Stimulated activated CD4-positive, alpha-beta T cell treated with anti-CD3 and anti-CD28 coated beads, Interleukin-1b, Interleukin-23, amount 100 ng/mL, for 1 hour (primary cell): ENCODE measurements at places on chromosomes 4 and X.
A peak's percentile ranks its signal among the peaks of the same experiment; 100 is the strongest.

GRCh38 chr4:3532751-3533422 is 665 bp upstream of the LRPAP1 start:
- no peak for DNase-seq

DNA sequence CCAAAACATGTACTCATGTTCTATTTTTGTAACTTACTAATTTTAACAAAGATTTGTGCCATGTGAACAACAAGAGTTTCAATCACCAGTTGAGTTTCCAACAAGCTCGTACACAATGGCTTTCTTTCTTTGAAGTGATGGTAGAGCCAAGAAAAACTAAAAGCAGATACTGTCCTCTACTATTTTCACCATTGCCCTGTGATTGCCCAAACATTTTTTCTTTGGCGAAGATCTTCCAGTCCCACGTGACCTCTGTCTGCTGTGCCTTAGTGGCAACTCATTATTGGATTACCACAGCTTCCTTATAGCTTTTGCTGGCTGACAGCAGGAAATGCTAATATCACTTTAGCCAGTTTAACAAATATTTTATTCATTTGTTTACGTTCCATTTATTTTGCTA is 1147.1 kb downstream of the STIM2 start:
- no peak for DNase-seq

DNA sequence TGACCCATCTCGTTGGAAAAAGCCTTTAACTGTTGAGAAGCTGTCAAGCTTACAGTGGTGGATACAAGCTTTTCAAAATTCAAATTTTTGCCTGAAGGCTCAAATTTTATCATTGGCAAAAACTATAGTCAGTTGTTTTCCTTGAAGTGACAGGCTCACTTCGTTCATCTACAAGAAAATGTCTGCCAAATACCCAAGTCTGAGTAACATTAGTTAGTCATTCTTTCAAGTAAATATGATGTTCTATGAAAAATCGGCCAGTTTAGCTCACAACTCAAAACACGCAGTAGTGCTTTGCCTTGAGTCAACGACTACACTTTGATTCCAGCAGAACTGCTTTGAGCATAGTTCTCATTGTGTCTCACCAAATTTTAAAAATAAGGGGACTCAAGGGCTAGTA is 170.3 kb upstream of the MAMLD1 start:
- DNase-seq = no peak

DNA sequence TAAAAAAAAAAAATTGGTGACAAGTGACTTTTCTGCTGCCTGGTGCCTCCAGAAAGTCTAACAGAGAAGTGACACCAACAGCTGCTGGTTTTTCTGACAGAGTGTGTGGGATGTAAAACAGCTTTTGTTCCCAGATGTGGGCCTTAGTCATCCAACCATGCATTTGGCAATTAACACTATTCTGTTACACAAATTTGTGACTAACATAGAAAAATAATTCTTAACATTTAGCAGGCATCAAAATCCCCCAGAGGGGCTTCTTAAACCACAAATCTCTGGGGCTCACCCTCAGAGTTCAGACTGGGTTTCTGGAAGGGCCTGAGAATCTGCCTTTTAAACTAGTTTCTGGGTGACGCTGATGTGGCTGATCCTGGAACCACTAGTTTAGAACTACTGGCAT is 100.5 kb upstream of the PCDH7 start:
- no peak for DNase-seq

DNA sequence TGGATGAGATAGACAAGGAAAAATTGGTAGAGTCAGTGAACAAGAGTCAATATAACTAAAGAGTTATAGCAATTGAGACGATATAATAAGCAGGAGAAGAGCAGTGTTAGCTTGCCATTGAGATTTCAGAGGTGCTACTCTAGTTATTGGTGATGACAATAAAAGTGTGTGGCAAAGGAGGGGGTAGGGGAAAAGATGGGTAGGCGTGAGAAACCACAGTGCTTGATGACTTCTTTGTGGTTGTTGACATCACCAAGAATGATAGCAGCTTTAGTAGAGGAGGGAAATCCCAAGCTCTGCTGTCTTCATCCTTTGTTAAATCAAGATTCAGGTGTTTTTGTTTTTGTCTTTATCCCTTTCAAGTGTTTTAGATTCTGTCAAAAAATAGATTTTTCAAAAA is 179.9 kb upstream of the PPP3CA start:
- peak; percentile 15 for DNase-seq

- DNase-seq = no peak
These were observed 79.5 kb downstream of the CHRNA9 start for GRCh38 chr4:40414673-40415072.

DNA sequence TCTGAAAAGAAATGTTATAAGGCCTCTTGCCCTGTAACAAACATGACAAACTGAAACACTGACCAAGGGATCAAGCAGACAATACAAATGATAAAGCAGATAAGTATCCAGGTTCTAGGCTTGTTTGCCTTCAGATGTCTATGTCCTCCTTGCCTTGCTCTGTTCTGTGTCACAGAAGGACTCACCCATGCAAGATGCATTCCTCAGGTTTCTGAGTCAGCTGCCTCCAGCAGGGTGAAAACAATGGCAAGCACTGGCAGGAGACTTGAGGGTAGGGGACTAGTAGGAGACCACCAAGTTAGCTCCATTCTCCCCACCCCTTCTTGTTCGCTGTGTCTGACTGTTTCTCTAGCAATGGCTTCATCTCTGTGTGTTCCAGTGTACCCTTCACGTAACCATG is 76.6 kb upstream of the CXXC4 start:
- no peak for DNase-seq

DNA sequence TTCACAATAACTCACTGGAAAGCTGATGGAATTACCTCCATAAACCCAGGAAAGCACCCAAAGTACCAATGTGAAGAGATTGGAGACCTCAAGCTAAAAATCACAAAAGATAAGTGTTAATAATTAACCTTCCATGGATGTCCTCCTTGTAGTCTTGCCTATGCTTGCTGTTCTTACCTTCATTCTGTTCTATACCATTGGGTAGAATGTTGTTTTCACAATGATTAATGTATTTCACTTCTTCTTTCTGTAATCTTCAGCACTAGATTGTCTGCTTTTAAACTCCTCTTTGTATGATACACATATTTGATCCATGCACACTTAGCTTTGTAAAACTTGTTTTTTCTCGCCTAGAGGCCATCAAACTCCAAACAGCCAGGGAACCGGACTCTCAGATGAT is 570.3 kb downstream of the RAPGEF2 start:
- DNase-seq = no peak

GRCh38 chr4:61070269-61070668 is 129.9 kb upstream of the ADGRL3 start:
- DNase-seq = no peak

- no peak for DNase-seq
These were observed 43.1 kb downstream of the MRPL1 start for GRCh38 chr4:77905651-77906263.

GRCh38 chr4:158161551-158162354 is 11.1 kb downstream of the GASK1B start:
- DNase-seq = no peak

GRCh38 chrX:110257889-110258288 is 60.0 kb downstream of the AMMECR1 start:
- DNase-seq = no peak

GRCh38 chrX:72307646-72308051 is 1.9 kb upstream of the CITED1 start:
- DNase-seq = no peak

DNA sequence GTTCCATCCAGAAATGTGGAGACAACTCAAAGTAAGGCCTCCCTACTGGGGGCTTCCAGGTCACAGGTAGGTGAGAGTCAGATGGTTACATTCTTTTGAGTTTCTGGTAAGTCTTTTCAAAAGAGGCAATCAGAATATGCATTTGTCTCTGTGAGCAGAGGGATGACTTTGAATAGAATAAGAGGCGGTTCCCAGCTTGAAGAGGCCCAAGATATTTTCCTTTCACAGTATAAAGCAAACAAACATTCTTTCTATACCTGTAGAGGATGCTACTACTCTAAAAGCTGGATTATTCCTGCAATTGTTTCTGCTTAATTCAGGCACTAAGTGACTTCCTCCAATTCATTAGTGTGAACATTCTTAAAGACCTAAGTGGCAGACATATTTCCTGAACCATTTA is 44.4 kb downstream of the DIAPH2 start:
- DNase-seq = no peak

- DNase-seq = no peak
These were observed 32.2 kb downstream of the SMS start for GRCh38 chrX:21972721-21973120.

- DNase-seq = no peak
These were observed 16.5 kb downstream of the APOOL start for GRCh38 chrX:85020216-85020615.

GRCh38 chr4:148224476-148224875 is 217.7 kb downstream of the NR3C2 start:
- no peak for DNase-seq

- DNase-seq = no peak
These were observed 77.0 kb upstream of the STOX2 start for GRCh38 chr4:183828125-183828524.

- DNase-seq = no peak
These were observed 858.8 kb upstream of the FRG1 start for GRCh38 chr4:189081826-189082225.

GRCh38 chr4:120071192-120071795 is 4.6 kb upstream of the MAD2L1 start:
- no peak for DNase-seq

DNA sequence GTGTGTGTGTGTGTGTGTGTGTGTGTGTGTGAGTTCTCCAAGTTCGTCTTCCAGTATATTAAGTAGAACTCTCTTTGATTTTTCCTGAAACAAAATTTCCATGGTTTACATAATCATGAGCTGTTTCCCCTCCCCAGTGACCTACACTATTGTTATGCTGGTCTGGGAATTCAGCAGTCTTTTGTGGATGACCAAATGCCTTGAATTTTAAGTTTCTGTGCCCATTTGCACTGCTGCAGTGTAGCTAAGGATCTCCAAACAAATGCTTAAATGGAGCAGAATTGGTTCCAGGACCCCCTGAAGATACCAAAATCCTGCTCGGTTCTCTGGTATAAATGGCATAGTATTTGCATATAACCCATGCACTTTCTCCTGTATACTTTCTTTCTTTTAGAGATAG is 77.2 kb upstream of the SLC34A2 start:
- DNase-seq = no peak

- no peak for DNase-seq
These were observed 76.1 kb downstream of the MID1IP1 start for GRCh38 chrX:38877366-38877765.

- DNase-seq = no peak
These were observed 57.4 kb downstream of the PTTG2 start for GRCh38 chr4:38017609-38018008.

GRCh38 chr4:137694138-137694537 is 161.8 kb upstream of the PCDH18 start:
- no peak for DNase-seq

GRCh38 chr4:13174001-13174400 is 310.1 kb downstream of the RAB28 start:
- no peak for DNase-seq

GRCh38 chr4:14893713-14894112 is 108.6 kb upstream of the CPEB2 start:
- no peak for DNase-seq

DNA sequence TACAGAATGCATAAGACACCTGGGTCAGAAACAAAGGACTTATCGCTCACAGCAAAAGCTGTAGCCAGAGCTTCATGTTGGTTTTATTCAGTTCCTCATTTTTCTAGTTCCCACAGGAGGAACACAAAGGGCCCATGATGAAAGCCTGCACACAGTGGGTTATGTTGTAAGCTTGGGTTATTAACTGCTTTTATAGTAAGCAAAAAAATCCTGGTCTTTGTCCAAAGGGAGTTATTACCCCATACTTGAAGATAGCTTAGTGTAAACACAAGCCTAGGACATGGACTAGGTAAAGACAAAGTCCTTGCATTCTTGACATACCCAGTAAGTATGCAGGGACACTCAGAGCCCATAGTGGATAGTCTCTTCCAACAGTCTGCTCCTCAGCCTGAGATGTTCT is 11.7 kb downstream of the BBS12 start:
- no peak for DNase-seq

DNA sequence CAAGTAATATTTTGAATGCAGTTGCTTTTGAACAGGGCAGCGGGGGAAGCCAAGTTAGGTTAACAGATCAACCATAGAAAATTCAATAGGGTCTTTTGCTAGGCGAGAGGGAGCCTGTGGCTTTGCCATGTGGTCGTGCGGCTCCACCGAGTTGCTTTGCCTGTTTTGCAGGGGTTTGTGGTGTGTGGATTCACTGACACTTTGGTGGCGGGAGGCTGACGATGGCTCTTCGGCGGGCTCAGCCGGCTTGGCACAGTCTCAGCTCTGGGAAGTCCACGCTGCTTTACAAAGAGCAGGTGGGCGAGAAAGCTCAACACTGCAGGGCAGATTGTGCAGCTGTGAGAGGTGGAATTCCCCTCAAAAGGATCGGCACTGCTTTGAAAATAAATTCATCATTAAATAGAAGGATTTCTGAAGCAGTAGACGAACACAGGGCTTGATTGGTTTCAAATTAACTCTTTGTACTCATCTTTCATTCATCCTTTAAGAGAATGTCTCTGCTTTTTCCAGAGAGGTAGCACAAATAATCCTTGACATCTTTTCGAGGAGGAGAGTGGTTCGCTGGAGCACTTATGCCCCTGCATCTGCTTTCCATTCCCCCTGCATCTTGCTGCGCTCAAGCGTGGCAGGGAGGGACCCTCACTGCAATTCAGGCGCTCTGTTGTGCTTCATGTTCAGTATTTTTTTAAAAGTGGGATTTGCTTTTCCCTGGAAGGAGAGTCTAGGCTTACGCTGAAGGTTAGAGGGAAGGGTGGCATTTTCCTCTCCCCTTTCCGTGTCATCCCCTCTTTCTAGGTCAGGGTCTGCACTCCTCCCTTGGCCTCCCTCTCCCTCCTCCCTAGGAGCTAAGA is 201.8 kb upstream of the LEF1 start:
- DNase-seq = peak; percentile 22

GRCh38 chr4:142845293-142846107 is 601 bp downstream of the INPP4B start:
- no peak for DNase-seq

DNA sequence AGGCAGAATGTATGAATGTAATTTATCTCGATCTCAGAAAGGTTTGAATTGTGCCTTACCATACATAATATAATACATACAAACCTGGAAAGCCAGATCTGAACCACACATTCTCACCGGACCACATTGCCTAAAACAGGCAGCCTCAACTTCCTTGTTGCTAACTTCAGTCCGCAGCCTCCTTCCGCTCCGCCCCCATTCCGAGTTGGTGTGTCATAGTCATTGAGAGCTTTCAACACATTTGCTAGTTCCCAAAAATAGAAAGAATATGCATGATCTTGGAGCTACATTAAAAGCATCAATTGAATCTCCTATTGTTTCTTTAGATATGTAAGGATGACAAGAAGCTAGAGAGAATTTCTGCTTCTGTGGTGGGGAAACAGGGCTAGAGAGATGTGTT is 127.2 kb downstream of the ARHGEF9 start:
- no peak for DNase-seq

- DNase-seq = no peak
These were observed 299.9 kb downstream of the PRDM5 start for GRCh38 chr4:120622601-120623000.

- DNase-seq = no peak
These were observed 24.5 kb downstream of the TMSB4X start for GRCh38 chrX:12999422-12999821.

- no peak for DNase-seq
These were observed 127.1 kb downstream of the FBXO8 start for GRCh38 chr4:174156239-174156826.

- DNase-seq = no peak
These were observed 185.7 kb downstream of the UNC5C start for GRCh38 chr4:95362906-95363558.

GRCh38 chrX:8405631-8406030 is 59.0 kb upstream of the VCX3B start:
- DNase-seq = no peak
